ENCODE measurements at places on chromosomes 12 and 14.

DNA sequence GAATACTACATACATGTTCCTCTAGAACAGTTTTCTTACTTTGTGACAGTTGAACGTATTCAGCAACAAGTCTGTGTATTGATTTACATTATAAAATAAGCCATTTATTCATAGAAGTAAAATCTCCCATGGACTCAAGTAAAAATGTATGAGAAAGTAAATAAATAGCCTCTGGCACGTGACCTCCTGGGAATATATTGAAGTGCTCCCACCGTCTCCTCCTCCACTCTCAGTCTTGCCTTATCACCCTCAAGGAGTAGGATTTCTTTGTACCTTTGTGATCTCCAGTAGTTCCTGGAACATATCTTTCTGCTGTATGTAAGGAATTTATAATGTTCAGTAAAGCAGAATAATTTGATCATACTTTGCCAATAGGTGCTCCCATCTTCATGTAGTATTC lies 90.9 kb downstream of the DIP2B start:
- no peak for DNase-seq

- DNase-seq, result no peak
These were observed 228.3 kb downstream of the RAD51B start for GRCh38 chr14:68047906-68048305.

DNA sequence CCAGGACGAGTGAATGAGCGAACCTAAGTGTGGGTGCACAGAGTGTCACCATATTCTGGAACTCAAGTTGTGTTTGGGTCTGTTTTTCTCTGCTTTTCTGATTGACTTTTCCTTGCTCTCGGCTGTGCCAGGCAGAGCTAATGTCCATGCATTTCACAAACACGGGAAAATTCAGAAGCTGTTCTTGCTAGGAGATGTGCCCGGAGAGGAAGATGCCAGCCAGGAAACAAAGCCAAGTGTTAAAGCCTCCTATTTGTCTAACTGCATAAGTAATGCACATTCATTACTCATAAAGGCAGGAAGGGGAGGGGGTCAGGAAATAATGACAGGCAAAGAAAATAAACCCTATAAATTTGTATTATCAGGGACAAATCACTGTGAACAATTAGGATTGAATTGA lies 250.4 kb upstream of the SFSWAP start:
- no peak for DNase-seq

DNA sequence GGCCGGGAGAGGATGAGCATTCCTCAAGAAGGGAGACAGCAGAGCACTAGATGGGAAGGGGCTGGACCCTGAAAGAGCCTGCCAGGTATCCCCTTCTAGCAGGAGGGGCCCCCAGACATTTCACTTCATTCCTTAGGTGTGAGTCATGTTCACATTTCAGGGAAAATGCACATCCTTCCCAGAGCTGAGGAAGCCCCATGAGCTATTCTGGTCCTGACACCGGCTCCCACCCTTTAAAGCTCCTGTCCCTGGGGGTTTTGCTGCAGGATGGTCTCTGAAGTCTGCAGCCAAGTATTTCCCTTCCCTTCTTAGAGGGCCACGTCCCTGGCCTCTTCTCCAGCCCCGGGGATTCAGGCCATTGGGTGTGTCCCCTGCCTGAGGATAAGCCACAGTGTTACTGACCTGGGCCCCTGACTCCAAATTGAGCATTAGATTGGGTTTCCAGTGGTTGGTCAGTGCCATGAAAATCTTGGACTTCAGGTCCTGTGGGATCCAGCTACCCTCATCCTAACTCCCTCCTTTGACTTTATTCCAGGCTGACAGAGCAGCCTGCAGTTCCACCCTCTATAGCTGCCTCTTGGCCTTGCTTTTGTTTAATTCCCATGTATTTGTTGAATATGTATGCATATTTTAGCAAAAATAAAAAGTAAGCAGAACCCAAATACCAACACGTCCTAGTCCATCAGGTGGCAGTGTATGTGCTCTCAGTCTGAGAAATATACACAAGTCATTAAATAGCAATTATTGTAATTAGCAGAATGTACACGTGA lies 267.1 kb downstream of the CACNA1C start:
- no peak for DNase-seq

- DNase-seq, result no peak
These were observed 656.1 kb upstream of the NOVA1 start for GRCh38 chr14:27253966-27254365.

- DNase-seq, result peak; percentile 15
These were observed 49.9 kb downstream of the LRRC74A start for GRCh38 chr14:76876076-76876475.

DNA sequence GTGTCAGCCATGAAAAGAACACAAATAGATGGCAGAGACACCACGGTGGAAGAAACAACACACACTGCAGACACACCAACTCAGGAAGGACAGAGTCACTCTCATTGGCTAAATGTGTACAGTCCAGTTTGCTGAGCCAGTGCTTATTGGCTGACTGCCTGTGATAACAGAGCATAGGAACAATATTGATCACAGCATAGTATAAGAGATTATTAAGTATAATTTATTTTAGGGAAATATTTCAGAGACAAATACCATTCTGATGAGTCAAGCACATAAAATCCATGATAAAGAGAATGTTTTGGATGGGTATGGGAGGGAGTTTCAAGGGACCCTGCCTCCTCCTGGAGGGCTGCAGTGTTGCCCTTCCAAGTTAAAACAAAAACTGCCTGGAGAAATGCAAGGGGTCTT lies 50.9 kb downstream of the BTG1 start:
- DNase-seq, result no peak

- no peak for DNase-seq
These were observed 371.1 kb downstream of the DPF3 start for GRCh38 chr14:72522847-72523246.

- DNase-seq, result no peak
These were observed 238.0 kb upstream of the DDHD1 start for GRCh38 chr14:53391156-53391555.

GRCh38 chr14:94307410-94307992 lies 14.4 kb upstream of the SERPINA10 start:
- DNase-seq, result no peak

GRCh38 chr14:96235426-96235825 lies 20.6 kb upstream of the BDKRB1 start:
- DNase-seq, result no peak

- no peak for DNase-seq
These were observed 28.2 kb upstream of the TMEM106C start for GRCh38 chr12:47935184-47935583.

GRCh38 chr14:104555430-104556255 lies 23.9 kb upstream of the C14orf180 start:
- no peak for DNase-seq

DNA sequence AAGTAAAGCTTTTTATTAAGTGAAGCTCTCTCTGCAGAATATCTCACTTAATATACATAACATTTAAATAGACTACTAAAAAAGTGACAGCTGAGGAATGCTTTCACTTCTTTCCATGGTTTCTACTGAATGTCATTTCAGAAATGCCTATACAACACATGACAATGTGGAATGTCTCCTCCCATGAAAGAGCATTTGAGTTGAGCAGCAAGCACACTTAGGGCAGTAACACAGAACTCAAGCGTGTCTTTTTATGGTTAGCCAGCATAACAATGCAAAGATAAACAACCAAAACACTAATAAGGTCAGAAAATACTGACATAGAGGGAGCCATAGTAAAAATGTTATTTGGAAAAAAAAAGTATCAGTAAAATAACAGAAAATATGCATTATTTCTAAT lies 9.4 kb downstream of the PPP1R12A start:
- no peak for DNase-seq
